Hypothalamus (tissue), 51 donors: ENCODE measurements at places on chromosomes 12 and 14.

DNA sequence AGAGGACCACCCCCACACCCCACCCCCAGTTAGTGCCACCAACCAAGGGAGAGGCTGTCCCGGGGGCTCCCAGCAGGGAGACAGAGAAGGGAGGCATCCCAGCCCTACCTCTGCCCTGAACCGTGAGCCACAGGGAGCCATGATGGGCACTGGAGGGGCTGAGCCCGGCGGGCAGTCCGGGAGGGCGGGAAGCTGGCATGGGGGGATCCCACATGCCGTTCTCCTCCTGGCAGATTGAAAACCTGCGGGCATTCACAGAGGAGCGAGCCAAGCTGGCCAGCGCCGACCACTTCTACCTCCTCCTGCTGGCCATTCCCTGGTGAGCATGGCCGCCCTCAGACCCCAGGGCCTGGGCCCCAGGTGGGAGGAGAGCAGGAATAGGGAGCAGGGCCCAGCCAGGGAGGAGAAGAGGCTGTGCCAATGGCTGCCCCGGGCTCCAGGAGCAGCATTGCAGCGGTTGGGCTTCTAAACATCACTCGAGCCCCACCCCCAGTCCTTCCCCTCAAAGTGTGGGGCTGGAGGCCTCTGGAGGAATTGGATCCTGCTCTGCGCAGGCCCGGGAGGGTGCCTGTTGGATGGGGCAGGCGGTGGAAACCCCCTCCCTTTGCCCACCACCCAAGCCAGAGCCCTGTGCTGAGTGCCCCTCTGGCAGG, 14.5 kb upstream of the ADSS1 start:
- no peak for DNase-seq

DNA sequence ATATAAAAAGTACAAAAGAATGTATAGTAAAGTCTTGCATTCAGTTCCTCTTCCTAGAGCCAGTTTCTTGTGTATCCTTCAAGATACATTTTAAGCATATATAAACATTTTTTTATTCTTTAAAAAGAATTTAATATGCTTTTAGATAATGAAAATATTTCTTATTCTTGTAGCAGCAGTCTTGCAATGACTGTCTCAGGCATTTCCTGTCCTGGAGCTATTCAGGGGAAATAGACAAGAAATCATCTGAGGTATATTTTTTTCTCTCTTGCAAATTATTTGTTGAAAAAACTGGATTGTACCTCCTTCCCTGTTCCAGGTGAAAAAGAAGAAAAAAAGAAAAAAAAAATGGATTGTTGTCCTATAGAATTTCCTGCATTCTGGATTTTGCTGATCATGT, 17.0 kb upstream of the ERBB3 start:
- DNase-seq, result no peak

DNA sequence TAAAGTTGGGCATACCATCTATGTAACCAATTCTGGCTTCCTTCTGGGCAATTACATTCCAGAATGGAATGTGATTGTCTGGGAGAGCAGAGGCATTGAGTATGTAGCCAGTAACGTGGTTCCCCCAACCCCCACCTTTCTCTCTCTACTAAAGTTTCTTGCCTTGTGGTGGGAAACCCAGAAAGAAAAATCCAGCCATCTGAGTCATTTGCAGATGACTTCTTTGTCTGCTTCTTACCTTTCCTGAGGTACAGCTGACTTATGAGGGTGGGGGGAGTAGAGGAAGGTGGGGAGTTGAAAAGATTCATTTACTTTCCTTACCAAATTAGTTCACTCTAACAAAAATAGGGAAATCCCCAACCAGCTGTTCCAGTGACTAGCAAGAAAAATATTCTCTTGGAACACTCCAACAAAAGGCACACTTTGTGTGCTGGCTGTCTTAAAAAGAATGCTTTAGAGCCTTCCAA, 112.1 kb upstream of the FRMD6 start:
- no peak for DNase-seq

DNA sequence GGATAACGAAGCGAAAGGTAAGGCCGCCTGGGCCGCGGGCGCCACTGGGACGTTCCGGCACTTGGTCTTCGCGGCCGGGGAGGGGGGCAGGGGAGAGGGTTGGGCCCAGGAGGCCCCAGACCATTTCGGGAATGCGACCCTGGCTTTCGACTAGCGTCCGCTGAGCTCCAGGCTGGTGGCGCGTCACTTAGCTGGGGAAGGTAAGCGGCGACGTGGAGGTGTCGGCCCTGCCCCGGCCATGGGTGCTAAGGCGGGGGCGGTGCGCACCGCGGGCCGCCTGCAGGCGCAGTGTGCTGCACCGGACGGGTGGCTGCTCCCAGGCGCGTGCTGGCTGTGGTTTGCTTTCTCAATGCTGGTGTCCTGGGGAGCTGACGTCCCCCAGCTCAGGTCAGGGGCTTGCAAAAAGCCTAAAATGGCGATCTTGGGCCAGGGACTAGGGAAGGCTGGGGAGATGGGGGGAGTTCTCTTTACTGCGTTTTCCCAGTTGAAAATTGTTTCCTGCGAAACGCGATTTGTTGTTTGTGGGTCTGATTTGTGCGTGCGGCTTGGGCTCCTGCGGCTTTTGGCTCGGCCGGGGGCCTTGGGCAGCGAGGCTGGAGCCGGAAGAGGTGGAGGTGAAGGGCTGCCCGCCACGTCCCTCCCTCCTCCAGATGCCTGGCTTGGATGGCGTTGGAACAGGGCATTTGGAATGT, 1.2 kb downstream of the HOXC10 start:
- no peak for DNase-seq

- DNase-seq, result no peak
These were observed 41.7 kb downstream of the TTLL5 start for GRCh38 chr14:75702616-75703261.

GRCh38 chr14:89787525-89787924, 167.0 kb downstream of the EFCAB11 start:
- no peak for DNase-seq
